Brain pericyte (primary cell): ENCODE measurements at places on chromosomes 3 and 15.

- no peak for DNase-seq
These were observed 2.2 kb downstream of the HPS3 start for GRCh38 chr3:149131589-149131988.

DNA sequence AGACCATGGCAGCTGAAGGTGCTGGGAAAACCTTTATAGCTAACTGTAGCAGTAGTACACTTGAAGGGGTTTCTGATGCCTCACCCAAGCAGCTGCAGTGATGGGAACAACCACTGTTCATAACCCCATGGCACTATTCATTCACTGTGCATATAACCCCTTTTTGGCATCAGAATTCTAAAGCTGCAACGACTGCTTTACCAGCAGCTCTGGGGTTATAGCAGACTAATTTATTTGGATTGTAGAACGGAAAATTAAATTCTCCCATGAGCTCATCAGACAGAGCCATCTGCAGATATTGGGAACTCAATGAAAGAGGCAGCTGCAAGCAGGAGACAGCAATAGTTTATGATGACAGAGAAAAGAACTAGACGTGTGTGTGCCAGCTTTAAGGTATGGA lies 28.6 kb downstream of the TFDP2 start:
- DNase-seq, result no peak

- DNase-seq, result no peak
These were observed 77.2 kb downstream of the LDHAL6B start for GRCh38 chr15:59283717-59284391.

GRCh38 chr3:79930196-79930595 lies 162.4 kb upstream of the ROBO1 start:
- no peak for DNase-seq

- no peak for DNase-seq
These were observed 73.1 kb upstream of the FEZF2 start for GRCh38 chr3:62446337-62446940.

GRCh38 chr3:99648101-99648500 lies 9.7 kb downstream of the COL8A1 start:
- DNase-seq, result no peak

- no peak for DNase-seq
These were observed 127.9 kb downstream of the SLC9A9 start for GRCh38 chr3:143720381-143720780.

- DNase-seq, result no peak
These were observed 92.5 kb upstream of the MBNL1 start for GRCh38 chr3:152176241-152176640.

DNA sequence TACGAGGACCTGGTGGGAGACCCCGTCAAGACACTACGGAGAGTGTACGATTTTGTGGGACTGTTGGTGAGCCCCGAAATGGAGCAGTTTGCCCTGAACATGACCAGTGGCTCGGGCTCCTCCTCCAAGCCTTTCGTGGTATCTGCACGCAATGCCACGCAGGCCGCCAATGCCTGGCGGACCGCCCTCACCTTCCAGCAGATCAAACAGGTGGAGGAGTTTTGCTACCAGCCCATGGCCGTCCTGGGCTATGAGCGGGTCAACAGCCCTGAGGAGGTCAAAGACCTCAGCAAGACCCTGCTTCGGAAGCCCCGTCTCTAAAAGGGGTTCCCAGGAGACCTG lies 2.5 kb downstream of the CHST2 start:
- no peak for DNase-seq
